Activated effector memory CD4-positive, alpha-beta T cell treated with Interleukin-2 at 50 U/mL for 16 hours (primary cell): ENCODE measurements at places on chromosomes 12 and 14.
A peak's percentile ranks its signal among the peaks of the same experiment; 100 is the strongest.

- DNase-seq = no peak
Measured at GRCh38 chr14:36268121-36268520, 52.3 kb downstream of the MBIP start.

- no peak for DNase-seq
Measured at GRCh38 chr14:41062826-41063225, 543.9 kb upstream of the LRFN5 start.

GRCh38 chr14:94406910-94407309 lies 18.5 kb upstream of the SERPINA1 start:
- DNase-seq = no peak

GRCh38 chr12:47773062-47773857 lies at the start of gene SLC48A1:
Gene SLC48A1 (plus strand): TSS chr12:47773238. CDS start chr12:47773305, 67 bp downstream.
- DNase-seq = peak; percentile 69

DNA sequence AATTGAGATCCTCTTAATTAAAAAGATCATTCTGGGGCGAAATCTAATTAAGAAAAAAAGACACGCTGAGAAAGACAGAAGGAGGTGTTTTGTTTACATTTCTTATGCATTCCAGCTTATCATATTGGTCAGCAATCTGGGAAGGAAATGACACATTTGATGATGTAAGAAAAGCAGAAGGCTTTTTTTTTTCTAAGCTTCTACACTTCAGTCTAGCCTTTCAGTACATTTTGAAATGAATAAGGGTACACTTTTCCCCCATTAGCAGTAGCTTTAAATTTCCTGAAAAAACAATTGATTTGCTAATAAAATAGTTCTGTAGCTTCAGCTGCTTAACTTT lies 5.9 kb upstream of the GSC start:
- no peak for DNase-seq

DNA sequence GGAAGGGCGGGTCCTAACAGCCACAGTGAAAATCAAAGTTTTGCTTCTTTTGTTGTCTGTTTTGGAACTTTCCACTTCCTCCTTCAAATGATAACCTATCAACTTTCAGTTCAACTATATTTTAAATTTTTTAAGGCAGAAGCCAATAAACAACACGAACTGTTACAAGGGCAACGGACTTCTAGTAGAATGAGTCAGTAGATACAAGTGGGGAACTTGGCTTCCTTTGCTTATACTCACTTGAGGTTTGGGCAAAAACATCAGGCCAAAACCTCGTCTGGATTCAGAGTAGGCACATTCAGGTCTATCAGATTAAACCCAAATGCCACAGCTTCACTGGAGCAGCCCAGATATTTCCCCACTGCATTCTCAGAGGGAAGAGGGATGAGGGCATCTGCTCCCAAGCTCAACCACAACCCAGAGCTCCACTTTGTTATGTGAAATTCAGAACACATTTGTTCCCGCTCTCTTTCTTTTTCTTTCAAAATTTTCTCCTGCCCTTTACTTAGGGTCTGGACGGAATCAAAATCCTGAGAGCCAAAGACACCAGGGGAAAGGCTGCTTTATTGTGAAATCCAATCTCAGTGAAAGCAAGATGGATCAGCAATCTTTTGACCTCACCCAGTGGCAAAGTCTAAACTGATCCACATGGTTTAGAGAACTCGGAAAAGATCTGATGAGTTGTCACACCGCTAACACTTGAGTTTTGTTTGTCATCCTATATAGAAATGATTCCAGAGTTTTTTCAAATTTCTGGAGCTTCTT lies 152.5 kb upstream of the BTG1 start:
- no peak for DNase-seq

- no peak for DNase-seq
Measured at GRCh38 chr12:120474616-120474960, 5.0 kb upstream of the SRSF9 start.

GRCh38 chr12:64680235-64680634 lies 69.9 kb downstream of the RASSF3 start:
- DNase-seq = no peak

DNA sequence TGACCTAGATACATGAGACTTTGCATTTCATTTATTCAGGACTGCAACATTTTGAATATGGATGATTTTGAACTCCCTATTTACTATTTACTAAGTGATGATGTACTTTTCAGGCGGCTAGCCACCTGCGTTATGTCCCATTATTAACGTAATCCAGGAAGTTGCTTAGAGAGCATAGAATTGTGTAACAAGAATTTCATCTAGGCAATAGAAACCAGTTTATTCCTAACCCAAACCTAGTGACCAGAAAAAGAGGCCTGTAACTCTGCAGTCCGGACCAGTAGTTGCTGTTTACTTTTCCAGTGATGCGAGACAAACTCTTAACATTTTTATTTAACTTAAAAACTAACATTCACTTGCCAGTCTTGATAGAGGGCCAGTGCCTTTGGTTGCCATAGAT lies 12.3 kb downstream of the NUDT4 start:
- DNase-seq = no peak

GRCh38 chr14:69428289-69428998 lies 30.0 kb downstream of the SLC39A9 start:
- DNase-seq = no peak

GRCh38 chr14:61256826-61257468 lies 24.2 kb downstream of the TMEM30B start:
- no peak for DNase-seq

- no peak for DNase-seq
Measured at GRCh38 chr12:68042212-68042699, 53.0 kb downstream of the IFNG-AS1 start.

DNA sequence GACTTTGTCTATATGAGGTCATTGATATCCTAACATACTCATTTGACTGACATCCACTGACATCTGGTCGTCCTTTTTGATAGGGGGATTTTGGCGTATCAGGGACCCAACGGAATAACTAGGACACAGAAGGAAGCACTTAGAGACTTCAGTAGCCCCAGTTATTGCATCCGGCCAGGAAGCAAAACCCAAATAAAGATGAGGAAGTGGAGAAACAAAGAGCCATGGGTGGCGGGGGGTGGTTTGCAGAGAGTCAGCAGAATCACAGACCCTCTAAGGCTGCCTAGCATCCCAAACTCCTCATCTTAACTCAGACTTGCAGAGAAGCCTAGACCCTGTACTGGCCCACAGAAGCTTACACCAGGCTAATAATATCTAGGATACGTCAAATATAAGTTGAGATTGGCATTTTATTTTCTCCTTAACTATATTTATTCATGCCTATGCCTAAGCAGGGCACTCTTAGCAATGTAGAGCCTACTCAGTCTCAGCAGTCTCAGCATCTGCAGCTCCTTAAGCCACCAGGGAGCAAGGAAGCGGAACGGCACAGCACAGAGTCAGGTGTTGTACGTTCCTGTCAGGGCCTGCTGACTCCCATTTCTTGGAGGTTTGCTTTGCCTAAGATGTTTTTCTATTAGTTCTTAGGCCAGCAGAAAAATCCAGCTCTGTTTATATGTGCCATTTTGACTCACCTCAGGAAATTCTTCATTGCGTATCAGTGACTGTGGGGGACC lies 45.1 kb downstream of the KCNA1 start:
- no peak for DNase-seq

DNA sequence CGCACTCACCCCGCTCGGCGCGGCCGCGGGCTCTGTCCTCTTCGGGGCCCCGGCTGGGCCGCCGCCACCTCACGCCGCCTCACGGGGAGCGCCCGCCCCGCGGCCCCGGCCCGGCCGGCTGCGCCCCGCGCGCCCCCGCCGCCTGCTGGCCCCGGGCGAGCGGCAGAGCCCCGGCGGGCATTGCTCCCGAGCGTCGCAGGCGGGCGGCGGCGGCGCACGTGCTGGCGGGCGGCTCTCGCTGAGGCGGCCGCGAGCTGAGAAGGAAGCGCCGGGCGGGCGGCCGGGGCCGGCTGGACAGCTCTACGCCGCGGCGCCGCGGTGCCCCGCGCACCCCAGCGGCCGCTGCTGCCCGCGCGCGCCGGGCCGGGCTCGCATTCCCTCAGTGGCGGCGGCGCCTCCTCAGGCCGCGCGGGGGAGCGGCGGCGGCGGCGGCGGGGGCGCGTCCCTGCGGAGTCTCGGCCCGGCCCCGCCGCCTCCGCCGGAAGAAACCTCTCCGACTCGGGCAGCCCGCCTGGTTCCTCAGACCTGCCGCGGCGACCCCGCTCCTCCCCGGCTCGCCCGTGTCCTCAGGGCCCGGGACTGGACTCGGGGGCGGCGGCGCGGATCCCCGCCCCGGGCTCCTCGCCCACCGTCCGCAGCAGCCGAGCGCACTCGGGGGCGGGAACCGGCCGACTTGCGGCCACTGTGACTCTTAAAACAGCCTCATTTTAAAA lies at the start of gene PITPNM2:
Gene PITPNM2, minus strand, starts transcription at position 347 of the 713 bp plus-strand sequence. CDS start 116,500 bp downstream, outside the sequence.
- peak; percentile 49 for DNase-seq

GRCh38 chr12:549476-550082 lies 89.8 kb downstream of the B4GALNT3 start:
- DNase-seq = no peak

GRCh38 chr14:95045836-95046430 lies 111.4 kb downstream of the DICER1 start:
- no peak for DNase-seq

- DNase-seq = no peak
Measured at GRCh38 chr12:46370380-46370734, 2.2 kb downstream of the SLC38A2 start.

DNA sequence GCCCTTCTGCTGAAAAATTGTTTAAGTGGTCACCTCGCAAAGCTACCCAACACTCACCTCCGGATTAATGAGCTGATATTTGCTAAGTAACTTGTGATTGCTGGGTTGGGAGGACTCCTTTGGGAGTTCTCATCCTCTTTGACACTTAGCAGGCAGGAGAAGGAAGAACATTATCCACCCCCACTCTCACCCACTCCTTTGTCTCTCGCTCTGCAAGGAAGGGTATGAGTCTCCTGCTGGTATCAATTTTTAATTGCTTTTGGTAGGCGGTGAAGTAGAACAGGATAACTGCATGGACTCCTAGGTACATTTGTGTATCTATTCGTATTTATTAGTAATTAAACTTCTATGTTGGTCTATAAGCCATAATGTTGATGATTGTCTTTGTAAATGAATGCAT lies 6.9 kb upstream of the ABHD12B start:
- DNase-seq = no peak
